Lower lobe of right lung (tissue), 2 donors: ENCODE measurements at places on chromosomes 1 and 21. TPM values are rescaled to one million over a fixed set of nuclear protein-coding genes. Genes with fewer than 3 reads are reported as not detected.
A peak's percentile ranks its signal among the peaks of the same experiment; 100 is the strongest.

DNA sequence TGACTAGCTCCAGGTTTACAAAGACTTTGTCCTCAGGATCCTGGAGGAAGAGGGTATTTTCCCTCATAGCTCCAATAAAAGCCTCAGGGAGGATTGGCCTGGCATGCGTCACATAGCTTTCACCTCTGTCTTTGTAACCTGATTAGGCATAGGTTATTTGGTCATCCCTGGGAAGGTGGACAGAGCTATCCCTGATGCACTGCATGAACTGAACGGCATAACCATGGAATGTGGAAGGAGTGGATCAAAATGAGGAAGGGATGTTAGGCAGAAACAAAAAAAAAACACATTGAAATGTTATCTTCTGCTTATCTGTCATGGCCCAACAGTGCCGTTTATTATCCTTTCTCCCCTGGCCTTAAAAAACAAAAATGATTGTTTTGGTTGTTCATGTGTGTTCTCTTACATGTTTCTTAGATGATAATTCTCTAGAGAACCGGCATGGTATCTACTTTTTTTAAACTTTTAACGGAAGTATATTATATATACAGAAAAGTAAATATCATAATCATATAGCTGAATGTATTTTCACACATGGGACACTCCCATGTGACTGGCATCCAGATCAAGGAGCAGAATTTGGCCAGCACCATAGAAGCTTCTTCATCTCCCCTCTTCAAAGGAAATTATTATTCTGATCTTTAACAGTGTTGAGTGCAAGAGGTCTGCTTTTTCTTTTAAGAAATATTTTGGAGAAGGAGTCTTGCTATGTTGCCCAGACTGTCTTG is 85.3 kb downstream of the RPS6KC1 start:
- no peak for DNase-seq

- no peak for DNase-seq
These were observed 98.4 kb upstream of the LYPLAL1 start for GRCh38 chr1:219075121-219075879.

Gene TINAGL1
- 64.5 TPM for total RNA-seq

GRCh38 chr1:207971331-207972219 is 60.6 kb upstream of the CD34 start:
- DNase-seq: no peak

Gene CELA3A
- total RNA-seq: not detected

Gene F13B
- not detected for total RNA-seq

- DNase-seq: no peak
These were observed 9.9 kb upstream of the CAP1 start for GRCh38 chr1:40030528-40031135.

- no peak for DNase-seq
These were observed 62.8 kb upstream of the PDE9A start for GRCh38 chr21:42590431-42591131.

DNA sequence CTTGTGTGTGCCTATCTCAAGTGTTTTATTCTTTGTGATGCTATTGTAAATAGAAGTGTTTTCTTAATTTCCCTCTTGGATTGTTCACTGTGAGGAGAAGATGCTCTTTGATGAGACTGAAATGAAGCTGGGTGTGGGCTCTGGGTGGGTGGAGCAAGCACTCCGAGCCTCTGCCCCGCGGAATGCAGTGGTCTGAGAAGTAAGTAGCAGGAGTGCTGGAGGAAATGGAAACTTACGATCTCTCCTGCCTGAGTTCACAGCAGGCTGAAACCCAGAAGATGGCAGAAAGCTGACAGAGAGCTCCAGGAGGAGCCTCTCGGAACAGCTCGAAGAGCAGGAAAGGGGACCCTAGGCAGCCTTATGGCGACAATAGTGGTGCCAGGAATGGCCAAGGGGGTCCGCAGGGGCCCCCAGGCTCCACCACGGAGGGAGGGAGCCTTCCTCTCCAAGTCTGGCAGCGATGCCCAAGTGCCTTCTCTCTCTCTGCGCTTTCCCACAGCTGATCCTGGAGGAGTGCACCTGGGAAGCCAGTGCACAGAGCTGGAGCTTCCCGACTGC is 126.8 kb upstream of the COL6A1 start:
- no peak for DNase-seq

Gene MYBPH
- not detected for total RNA-seq

Gene SPEN
- total RNA-seq: 54.7 TPM

Gene CRNN
- not detected for total RNA-seq

DNA sequence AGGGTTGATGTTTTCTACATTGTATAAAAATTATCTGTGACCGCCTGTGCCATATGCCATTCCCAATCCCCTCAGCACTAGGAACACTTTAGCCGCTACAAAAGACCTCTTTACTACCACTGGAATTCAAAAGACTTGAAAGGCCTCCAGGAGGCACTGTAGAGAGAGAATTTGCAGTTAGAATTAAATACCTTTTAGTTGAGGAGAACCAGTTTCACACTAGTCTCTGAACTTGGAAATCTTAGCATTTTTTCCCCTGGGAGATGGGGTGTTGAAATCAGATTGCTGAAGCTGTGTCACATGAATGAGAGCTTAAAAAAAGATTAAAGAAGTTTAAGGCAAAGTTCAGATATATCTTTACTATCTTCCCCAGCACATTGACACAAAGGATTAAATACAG is 291.0 kb downstream of the ADGRL2 start:
- no peak for DNase-seq

DNA sequence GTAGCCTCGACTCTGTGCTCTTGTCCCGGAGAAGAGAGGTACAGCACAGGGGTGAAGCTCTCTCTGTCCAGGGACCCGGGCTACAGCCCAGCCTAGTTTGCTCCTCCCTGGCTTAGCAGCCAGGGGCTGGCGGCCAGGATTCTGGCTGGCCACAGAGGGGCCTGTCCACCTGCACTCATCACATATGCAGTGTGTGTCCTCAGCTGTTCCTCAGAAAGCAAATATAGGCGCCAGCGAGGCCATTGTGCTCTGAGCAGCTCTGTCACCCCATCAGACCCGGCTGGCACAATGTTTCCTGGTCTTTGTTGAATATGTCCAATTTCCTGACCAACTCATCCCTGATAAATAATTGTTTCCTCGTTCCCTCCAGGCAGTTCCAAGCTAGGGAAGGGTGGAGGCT is 28.5 kb downstream of the KCND3 start:
- DNase-seq: no peak

DNA sequence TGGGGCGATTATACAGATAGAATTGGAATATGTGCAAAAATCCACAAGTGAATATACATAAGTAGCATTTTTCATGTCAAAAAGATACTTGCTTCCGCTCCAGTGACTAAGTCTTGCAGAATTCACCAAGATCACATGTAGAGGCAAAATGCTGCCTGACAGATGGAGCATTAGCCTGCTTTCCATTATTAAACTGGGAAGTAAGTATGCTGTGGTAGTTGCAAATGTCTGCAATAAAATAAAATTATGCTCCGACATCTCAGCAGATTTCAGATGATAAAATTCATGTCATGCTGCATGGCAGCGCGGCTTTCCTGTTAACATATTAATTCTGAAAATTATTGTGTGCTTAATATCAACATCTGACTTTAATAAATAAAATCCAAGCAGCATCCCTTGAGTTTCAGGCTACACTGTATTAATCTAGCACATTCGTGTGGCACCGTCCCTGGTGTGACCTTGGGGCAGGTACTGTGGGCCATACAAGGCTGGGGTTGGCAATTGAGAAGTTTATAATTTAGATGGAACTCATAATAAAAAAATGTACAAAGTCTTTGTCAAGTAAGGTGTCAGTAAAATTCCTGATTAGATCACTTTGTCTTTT is 366.4 kb upstream of the ZP4 start:
- DNase-seq: no peak

Gene TMEM183A
- 52.0 TPM for total RNA-seq

- no peak for DNase-seq
These were observed 157.0 kb downstream of the LYPLAL1 start for GRCh38 chr1:219330669-219331068.

- no peak for DNase-seq
These were observed 24.8 kb downstream of the LHX4 start for GRCh38 chr1:180254854-180255253.

Gene ZNF672
- 39.8 TPM for total RNA-seq

DNA sequence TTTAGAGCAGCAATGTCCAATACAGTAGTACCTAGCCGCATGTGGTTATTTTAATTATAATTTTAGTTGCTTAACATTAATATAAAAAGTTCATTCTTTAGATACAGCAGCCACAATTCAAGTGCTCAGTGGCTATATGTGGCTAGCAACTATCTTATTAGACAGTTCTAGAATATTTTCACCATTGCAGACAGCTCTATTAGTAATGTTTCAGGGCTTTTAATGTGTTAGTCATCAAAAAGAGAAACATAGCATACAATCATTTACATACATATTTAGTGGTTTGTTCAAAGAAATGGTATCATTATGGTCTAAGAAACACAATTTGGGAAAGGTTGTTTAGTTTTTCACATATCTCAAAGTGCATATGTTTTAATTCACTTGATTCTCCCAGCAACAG is 66.6 kb upstream of the DYNLT5 start:
- DNase-seq: no peak

DNA sequence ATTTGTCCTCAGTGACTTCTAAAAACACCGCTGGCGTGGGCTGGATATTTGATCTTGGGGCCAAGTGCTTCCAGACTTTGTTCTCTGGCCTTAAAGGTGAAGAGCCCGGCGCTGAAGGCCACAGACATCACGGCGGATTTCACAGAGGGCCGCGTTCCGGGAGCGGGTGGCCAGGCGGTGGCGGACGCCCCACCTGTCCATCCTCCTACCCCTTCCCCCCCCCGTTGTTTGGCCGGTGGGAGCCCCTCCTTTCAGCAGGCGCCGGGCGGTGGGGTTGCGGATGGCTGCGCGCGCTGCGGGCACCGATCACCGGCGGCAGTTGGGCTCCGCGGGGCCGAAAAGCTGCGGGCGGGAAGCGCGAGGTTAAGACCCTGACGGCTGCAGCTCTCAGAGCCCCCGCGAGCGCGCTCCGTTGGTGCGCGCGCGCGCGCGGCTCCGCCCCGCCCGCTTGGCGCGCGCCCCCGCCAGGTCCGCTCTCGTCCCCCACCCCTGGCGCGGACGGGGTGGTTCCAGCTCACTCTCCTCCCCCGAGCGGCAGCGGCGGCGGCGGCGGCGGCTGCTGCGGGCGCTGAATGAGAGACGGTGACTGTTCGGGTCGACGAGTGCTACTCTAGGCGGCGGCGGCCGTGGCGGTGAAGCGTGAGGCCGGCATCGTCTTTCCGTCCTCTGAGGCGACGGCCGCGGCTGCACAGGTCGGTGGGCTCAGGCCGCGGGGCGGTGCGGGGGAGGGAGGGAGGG is at the start of gene RALGPS2:
RALGPS2 (plus strand) TSS at position 517 of the 738 bp plus-strand sequence. CDS start 51,521 bp downstream, outside the sequence.
- DNase-seq: peak; percentile 75

Gene PDC
- total RNA-seq: not detected

- no peak for DNase-seq
These were observed 641.5 kb downstream of the PLPP3 start for GRCh38 chr1:55937840-55938375.

- DNase-seq: no peak
These were observed 26.8 kb downstream of the PRMT2 start for GRCh38 chr21:46662367-46662654.

DNA sequence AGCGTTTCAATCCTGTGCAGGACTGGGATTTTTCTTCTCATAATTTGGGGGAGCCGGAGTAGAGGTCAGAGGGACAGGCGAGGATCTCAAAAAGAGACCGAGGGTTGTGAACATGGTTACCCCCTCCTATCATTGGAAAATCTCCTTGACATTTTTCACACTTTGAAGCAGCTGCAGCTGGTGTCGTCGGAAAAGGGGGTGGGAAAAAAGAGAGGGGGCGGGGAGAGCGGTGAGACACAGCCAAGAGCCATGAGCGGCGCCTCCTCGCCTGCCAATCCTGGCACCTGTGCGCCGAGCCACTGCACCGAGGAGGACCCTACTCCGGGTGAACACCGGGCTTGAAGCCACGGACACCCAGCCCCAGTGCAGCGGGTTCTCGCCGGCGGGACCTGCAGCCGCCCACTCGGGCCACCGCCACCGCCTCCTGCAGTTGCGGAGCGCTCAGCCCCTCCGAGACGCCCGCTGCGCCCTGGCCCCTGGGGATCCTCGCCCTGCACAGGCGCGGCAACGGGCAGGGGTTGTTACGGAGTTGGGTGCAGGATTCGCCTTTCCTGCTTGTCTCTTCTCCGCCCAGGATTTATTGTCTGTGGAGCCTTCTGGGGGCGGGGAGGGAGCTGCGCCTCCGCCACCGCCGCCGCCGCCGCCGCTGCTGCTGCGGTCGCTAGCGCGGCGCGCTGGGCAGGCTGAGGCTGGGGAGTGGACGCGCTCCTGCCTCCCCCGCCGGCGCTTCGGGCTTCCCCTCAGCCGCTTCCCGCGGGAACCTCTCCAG is at the start of gene LRRC7:
LRRC7 (plus strand) TSS at position 271 of the 769 bp plus-strand sequence. CDS start 718 bp downstream, outside the sequence.
- no peak for DNase-seq

Gene PTGER3
- 1.9 TPM for total RNA-seq

Gene SOX13
- 57.8 TPM for total RNA-seq

DNA sequence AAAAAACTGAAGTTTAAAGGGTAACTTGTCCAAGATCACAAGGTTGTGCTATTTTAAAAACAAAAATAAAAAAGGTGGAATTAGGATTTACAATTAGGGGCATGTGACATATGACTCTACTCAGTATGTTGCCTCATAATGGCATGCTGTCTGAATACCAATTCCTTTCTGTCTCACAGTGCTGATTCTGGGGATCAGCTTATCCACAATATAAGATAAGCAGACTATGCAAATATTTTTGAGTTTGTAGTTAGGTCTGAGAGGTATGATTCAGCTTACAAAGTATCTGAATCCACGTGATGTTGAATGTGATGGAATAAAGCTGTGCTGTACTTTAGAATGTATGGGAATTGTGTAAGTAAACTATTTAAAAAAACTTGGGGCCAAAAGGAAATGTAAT is 216.6 kb downstream of the HHIPL2 start:
- DNase-seq: no peak

DNA sequence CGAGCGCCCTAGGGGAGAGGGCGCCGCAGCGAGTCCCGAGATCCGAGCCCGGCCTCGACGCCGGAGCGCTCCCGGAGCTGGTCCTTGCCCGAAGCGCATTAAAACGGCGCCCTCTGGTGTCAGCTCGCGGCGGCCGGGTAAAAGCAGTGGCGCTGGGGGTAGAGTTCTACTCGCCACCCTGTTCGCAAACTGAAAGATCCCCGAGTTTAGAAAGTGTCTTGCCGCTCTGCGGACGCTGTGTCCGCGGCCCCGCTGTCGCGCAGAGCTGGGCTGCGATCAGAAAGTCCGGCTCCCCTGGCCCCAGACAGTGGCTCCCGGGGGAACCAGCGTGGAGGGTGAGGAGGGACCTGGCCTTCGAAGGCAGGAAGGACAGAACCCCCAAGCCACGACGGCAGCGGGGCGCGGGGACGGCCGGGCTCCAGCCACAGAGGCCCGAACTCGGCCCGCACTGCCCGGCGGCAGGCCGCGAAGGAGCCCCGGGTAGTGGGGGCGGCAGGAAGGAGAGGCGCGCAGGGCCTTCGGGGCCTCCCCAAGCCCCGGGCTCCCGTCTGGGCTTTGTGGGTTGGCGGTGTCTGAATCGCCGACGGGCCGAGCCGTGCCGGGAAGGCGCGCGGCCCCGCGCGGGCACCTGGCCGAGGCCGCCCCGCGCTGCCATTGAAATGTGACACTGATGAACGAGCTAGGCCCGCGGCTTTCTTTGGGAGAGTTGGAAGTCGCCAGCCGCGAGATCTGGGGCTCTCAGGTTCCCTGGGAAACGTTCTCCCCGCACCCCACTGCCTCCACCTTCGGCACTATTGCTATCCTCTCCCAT is 39.1 kb upstream of the NFIA start:
- DNase-seq: peak; percentile 93
